ENCODE measurements at places on chromosomes 5 and 9.

DNA sequence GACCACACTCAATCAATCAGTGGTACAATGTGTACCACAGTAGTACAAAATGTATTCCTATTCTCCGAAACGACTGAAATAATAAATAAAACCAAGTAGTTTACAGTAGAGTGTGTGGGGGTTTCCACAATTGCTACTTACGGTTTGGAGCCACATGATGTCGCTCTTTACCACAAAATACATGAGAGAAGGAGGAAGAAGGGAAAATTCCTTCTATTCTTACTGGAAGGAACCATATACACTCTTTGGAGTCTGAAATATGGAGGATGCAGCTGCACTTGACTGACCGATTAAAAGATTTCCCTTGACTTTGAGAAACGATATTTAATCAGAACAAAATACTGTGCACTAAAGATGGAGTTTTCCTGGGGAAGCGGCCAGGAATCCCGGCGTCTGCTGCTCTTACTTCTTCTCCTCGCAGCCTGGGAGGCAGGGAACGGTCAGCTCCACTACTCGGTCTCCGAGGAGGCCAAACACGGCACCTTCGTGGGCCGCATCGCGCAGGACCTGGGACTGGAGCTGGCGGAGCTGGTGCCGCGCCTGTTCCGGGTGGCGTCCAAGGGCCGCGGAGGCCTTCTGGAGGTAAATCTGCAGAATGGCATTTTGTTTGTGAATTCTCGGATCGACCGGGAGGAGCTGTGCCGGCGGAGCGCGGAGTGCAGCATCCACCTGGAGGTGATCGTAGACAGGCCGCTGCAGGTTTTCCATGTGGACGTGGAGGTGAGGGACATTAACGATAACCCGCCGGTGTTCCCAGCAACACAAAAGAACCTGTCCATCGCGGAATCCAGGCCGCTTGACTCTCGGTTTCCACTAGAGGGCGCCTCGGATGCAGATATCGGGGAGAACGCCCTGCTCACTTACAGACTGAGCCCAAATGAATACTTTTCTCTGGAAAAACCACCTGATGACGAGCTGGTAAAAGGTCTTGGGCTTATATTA lies at the start of gene PCDHA4:
TSS of gene PCDHA4 (plus strand) at position 235 of the 942 bp plus-strand sequence.
- peak; percentile 17 for DNase-seq

DNA sequence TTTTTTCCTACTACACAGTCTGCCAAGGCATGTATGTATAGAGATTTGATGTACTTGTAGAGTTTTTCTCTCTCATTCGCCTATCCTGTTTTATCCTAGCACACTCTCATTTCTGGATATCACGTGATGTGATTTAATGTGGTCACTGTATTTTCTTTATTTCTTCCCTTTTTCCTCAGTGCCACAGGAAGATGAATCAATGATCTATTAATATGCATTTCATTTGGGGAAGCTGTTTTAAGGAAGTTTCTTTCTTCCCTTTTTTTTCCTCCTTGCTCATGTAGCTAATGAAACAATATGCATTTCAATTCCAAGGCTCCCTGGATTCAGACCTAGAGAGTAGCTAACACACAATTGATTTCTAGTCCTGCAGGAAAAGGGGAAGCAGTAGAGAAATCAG lies 506.3 kb upstream of the WWC1 start:
- peak; percentile 81 for DNase-seq

GRCh38 chr5:127306647-127307046 lies 16.1 kb downstream of the MEGF10 start:
- no peak for DNase-seq

GRCh38 chr5:6393596-6394194 lies 15.3 kb upstream of the MED10 start:
- DNase-seq = no peak
